ENCODE measurements at places on chromosomes 6 and 20. TPM values are rescaled to one million over a fixed set of nuclear protein-coding genes. Genes with fewer than 3 reads are reported as not detected.
A peak's percentile ranks its signal among the peaks of the same experiment; 100 is the strongest.

- H3K27me3 ChIP-seq: peaks cover 95% of the 10 kb centered on the region
- no peak overlapping the region for H3K27ac ChIP-seq
- H3K4me1 ChIP-seq: peaks cover 13% of the 10 kb centered on the region
- DNase-seq: no peak
- no peak overlapping the region for H3K4me3 ChIP-seq
Measured at GRCh38 chr20:21521596-21522480, 8.0 kb upstream of the NKX2-2 start.

GRCh38 chr6:30074331-30075093, 1.1 kb downstream of the RNF39 start:
- peaks cover 5% of the 10 kb centered on the region for H3K36me3 ChIP-seq
- no peak for DNase-seq
- peaks cover 72% of the 10 kb centered on the region for H3K27me3 ChIP-seq
- H3K27ac ChIP-seq: no peak overlapping the region

- H3K4me1 ChIP-seq: no peaks in the 10 kb centered on the region
- peak overlapping the region; percentile 56 for H3K27ac ChIP-seq
- H3K36me3 ChIP-seq: no peaks in the 10 kb centered on the region
- peak overlapping the region; percentile 32 for H3K4me3 ChIP-seq
- H3K27me3 ChIP-seq: no peaks in the 10 kb centered on the region
- DNase-seq: no peak
Measured at GRCh38 chr6:106097411-106098231, 11.5 kb downstream of the PRDM1 start.

DNA sequence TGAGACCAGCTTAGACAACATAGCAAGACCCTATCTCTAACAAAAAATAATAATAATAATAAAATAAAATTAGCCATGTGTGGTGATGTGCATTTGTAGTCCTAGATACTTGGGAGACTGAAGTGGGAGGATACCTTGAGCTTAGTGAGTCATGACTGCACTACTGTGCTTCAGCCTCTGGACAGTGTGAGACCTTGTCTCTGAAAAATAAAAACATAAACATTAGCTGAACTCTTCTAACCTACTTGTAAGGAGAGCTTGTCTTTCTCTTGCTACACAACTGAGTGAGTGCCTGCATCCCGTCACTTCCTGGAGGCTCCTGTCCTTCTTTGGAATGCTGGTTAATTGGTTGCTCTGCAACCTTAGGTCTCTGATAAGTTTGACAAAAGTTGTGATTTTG, 5.1 kb upstream of the DBNDD2 start:
- H3K4me1 ChIP-seq: peaks cover 6% of the 10 kb centered on the region
- DNase-seq: no peak
- H3K4me3 ChIP-seq: no peak overlapping the region
- no peak overlapping the region for H3K27ac ChIP-seq

- H3K27ac ChIP-seq: no peak overlapping the region
- no peaks in the 10 kb centered on the region for H3K27me3 ChIP-seq
- H3K4me1 ChIP-seq: peaks cover 55% of the 10 kb centered on the region
- no peaks in the 10 kb centered on the region for H3K36me3 ChIP-seq
- no peak overlapping the region for H3K4me3 ChIP-seq
Measured at GRCh38 chr6:167849846-167850459, 23.2 kb downstream of the AFDN start.

DNA sequence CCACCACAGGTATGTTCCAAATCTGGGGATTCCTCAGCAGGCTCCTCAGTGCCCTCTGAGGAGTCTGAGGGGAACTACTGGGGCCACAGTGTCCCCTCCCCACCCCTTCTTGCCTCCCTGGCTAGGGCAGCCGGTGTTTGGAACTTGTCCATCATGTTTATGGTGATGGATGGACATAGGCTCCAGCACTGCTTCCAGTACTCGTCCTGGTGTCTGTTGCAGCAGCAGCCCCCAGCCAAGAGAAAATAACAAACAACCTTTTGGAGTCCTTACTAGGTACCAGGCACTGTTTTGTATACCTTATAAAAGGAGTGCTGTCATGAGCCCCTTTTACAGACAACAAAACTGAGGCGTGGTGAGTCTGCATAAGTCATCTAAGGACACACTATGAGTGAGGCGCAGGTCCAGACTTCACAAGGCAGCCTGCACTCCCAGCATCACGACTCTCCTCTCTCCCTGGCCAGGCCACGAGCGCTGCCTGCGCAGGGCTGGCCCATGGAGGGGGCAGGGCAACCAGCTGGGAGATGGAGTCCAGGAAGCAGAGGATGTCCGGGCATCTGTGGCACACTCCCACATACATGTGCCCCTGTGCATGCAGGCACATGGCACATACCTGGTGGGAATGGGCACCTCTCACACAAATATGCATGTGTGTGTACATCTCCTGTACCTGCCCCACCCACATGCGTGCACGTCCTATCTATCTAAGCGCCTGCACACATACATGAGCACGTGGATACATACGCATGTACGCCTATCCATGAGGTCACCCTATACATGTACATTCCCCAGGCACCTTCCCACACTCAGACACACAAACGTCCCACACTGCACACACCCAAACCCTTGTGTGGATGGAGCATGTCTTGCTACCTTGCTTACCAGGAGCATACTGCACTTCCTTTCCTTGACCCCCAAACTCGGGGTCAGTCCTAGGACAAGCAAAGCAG, 152.7 kb downstream of the VEGFA start:
- DNase-seq: peak; percentile 24
- H3K36me3 ChIP-seq: no peaks in the 10 kb centered on the region
- no peak overlapping the region for H3K4me3 ChIP-seq
- no peaks in the 10 kb centered on the region for H3K27me3 ChIP-seq
- no peaks in the 10 kb centered on the region for H3K4me1 ChIP-seq

GRCh38 chr6:143471822-143472221, 21.2 kb downstream of the PEX3 start:
- H3K4me3 ChIP-seq: no peak overlapping the region
- no peaks in the 10 kb centered on the region for H3K27me3 ChIP-seq
- H3K27ac ChIP-seq: no peak overlapping the region
- H3K36me3 ChIP-seq: peaks cover 69% of the 10 kb centered on the region
- no peaks in the 10 kb centered on the region for H3K4me1 ChIP-seq

DNA sequence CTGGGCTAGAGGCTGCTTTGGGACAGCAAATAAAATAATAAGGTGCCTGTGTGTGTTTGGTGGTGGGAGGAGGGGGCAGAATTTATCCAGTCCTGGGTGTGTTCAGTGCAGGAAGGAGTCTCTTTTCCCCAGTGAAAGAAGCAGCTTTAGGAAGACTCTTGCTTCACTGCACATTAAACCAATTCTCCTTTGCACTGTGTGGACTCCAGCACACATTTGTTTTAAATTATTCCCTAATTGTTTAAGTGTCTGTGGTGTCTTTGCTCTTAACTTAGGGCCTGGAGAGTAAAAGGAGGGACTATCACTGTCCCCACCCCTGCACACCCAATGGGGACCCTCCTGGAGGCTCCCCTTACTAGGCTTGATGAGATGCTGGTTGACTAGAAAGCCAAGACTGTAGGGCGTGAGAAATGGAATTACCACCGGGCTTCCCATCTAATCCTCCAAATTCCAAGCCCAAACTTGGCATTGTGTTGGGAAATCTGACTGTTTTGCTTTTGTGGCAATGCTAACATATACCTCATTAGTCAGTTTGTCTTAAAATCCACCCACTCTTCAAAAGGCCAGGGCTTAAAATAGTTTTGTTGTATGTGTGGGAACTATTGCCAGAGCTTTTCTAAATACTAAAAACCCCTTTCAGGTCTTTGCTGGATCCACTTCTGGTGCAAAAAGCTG, 13.5 kb upstream of the DAAM2 start:
- H3K27ac ChIP-seq: no peak overlapping the region
- no peaks in the 10 kb centered on the region for H3K27me3 ChIP-seq
- H3K4me3 ChIP-seq: no peak overlapping the region
- no peaks in the 10 kb centered on the region for H3K36me3 ChIP-seq
- peaks cover 4% of the 10 kb centered on the region for H3K4me1 ChIP-seq

DNA sequence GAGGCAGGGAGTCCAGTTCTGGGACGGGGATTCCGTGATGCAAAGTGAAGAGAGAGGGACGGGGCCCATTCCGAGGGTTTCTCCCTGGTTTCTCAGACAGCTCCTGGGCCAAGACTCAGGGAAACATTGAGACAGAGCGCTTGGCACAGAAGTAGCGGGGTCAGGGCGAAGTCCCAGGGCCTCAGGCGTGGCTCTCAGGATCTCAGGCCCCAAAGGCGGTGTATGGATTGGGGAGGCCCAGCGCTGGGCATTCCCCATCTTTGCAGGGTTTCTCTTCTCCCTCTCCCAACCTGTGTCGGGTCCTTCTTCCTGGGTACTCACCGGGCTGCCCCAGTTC, 35.9 kb upstream of the HLA-G start:
- peaks cover 34% of the 10 kb centered on the region for H3K27me3 ChIP-seq
- peak overlapping the region; percentile 44 for H3K4me3 ChIP-seq
- no peak overlapping the region for H3K27ac ChIP-seq
- H3K4me1 ChIP-seq: no peaks in the 10 kb centered on the region
- no peaks in the 10 kb centered on the region for H3K36me3 ChIP-seq

Gene FRK
- total RNA-seq: 0.71 TPM

Gene TM9SF4
- total RNA-seq: 21.0 TPM

- H3K4me3 ChIP-seq: no peak overlapping the region
- H3K27ac ChIP-seq: no peak overlapping the region
- peaks cover 9% of the 10 kb centered on the region for H3K4me1 ChIP-seq
- no peaks in the 10 kb centered on the region for H3K36me3 ChIP-seq
Measured at GRCh38 chr6:39050453-39051112, 2.0 kb downstream of the GLP1R start.

DNA sequence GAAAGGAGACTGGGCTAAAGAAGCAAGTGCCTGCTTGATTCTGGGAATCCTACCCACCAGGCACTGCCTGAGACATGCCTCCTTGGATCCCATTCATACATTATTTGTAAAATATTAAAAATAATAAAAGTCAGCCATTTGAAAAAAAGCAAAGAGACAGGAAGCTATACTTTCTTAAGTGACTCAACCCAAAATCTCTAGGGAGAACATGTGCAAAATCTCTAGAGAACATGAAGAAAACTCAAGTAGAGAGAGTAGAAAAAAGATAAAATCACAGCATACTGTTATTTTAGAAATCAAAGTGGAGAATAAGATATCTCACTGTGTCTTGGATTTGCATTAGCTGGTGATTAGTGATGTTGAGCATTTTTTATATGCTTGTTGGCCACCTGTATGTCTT, 197.2 kb upstream of the GGTLC1 start:
- no peak overlapping the region for H3K27ac ChIP-seq
- no peaks in the 10 kb centered on the region for H3K36me3 ChIP-seq
- H3K4me1 ChIP-seq: no peaks in the 10 kb centered on the region
- no peaks in the 10 kb centered on the region for H3K27me3 ChIP-seq
- DNase-seq: no peak

Gene TRIM39
- total RNA-seq: 15.6 TPM

GRCh38 chr20:44336725-44337380, at the start of gene R3HDML:
TSS of gene R3HDML (plus strand) at chr20:44337043. CDS start at chr20:44337158, 115 bp downstream.
- H3K4me3 ChIP-seq: no peak within 1 kb of the TSS
- no peaks in the 10 kb centered on the region for H3K36me3 ChIP-seq
- H3K4me1 ChIP-seq: no peaks in the 10 kb centered on the region
- H3K27me3 ChIP-seq: no peaks in the 10 kb centered on the region
- no peak for DNase-seq

DNA sequence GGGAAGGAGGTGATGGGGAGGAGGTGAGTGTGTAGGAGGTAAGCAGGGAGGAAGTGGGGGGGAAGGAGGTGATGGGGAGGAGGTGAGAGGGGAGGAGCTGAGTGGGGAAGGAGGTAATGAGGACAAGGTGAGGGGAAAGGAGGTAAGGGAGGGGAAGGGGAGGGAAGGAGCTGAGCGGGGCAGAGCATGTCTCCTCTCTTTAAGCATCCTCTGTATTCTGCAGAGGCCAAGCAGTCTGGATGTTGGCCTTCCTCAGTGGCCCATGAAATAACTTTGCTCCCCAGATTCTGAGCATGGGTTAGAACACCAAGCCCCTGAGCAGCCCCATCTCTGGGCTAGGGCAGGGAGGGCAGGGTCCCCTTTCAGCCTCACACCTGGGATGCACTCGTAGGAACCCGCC, 84.6 kb downstream of the EDN3 start:
- no peak for DNase-seq
- no peaks in the 10 kb centered on the region for H3K36me3 ChIP-seq
- no peak overlapping the region for H3K4me3 ChIP-seq
